Natural killer cell treated with Interleukin-12 subunit alpha and Interleukin-12 subunit beta and Interleukin-15 and Interleukin-18, amount 100 ng/mL, for 72 hours (primary cell): ENCODE measurements at places on chromosomes 7 and 10. TPM values are rescaled to one million over a fixed set of nuclear protein-coding genes. Genes with fewer than 3 reads are reported as not detected.

GRCh38 chr10:112584276-112584675 is 137.3 kb downstream of the VTI1A start:
- DNase-seq = no peak

DNA sequence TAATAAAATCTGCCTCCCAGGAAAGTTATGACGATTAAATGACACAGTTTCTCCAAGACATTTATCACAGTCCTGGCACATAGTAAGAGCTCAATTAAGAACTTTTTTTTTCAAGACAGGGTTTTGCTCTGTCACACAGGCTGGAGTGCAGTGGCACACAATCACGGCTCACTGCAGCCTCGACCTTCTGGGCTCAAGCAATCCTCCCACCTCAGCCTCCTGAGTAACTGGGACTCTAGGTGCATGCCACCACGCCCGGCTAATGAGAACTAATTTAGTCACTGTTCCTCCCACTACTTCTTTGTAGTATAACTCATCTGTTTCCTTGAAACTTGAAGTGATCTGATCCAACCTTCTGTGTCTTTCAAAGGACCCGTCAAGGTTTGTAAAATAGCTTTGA is 42.2 kb upstream of the MXI1 start:
- no peak for DNase-seq

GRCh38 chr7:126790763-126791162 is 462.0 kb downstream of the GRM8 start:
- DNase-seq = no peak

DNA sequence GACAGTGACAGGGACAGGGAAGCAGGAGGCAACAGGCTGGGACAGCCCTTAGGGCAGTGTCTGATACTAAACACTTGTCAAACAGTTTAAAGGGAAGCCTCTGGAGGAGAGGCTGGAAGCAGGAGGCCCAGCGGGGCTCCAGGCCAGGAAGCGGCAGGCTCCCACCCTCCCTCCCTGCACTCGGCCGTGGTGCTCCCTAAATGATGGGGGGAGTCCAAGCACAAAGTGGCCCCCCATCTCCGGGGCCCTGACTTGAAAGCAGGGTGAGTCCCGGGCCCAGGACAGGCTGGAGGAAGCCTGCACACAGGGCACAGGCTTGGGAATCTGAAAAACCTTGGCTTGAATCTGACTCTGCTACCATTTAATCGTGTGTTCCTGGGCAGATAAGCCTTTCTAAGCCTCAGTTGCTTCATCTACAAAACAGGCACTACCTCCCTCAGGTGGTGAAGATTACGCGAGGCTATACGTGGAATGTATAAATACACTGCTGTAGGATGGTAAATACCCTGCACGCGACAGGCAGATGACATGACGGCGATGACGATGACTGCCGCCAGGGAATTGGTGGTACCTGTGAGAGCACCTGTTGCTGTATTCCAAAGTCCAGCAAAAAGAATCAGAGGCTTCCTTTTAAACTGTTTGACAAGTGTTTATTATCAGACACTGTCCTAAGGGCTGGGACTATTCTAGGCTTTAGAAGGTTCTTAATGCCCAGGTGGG is 34.1 kb downstream of the GBX1 start:
- no peak for DNase-seq

GRCh38 chr7:149414171-149414570 is 46.7 kb downstream of the ZNF777 start:
- DNase-seq = no peak

DNA sequence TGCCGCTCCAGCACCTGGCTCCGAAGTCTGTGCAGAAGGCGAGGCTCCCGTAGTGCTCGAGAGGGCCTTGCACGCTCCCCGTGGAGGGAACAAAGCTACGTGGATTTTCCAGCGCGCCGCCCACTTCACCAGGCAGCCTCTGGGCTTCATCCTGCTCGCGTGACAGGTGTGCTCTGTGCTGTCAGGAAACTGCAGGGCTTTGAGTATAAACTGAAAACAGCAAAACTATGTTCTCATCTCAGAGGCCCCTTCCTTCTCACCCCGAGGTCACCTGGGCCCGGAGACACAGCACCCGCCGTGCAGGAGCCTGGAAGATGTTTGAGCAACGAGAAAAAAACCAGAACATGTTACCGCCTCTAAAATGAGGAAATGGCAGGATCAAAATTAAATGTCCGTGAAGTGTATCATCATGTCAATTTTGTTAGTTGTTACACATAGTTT is 17.6 kb upstream of the GPR146 start:
- no peak for DNase-seq

- DNase-seq = no peak
These were observed 70.4 kb downstream of the RALA start for GRCh38 chr7:39693812-39694211.

GRCh38 chr10:132588301-132589013 is 50.9 kb downstream of the INPP5A start:
- peak; percentile 90 for DNase-seq

DNA sequence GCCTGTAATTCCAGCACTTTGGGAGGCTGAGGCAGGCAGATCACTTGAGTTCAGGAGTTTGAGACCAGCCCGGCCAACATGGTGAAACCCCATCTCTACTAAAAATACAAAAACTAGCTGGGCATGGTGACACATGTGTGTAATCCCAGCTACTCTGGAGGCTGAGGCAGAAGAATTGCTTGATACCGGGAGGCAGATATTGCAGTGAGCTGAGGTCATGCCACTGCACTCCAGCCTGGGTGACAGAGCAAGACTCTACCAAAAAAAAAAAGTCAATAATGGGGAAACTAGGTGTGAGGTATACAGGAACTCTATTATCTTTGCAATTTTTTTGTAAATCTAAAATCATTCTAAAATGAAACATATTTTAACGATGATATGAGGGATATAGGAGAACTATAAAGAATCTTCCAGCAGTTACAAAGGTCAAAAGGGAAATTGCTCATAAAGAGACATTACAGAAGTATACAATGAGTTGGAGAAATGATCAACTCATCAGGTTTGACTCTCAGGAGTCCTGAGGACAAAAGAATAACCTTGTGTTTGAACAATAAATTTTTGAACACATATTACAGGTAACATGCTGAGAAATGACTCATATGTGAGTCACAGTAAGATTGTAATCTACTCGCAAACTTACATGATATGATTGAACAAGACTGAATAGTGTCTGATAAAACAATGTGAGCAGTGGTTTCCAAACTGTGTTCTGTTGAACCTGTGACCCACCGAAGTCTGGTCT is 272.6 kb downstream of the FGFR2 start:
- DNase-seq = no peak

- no peak for DNase-seq
These were observed 35.8 kb upstream of the NPSR1 start for GRCh38 chr7:34622182-34622581.

- DNase-seq = no peak
These were observed 23.2 kb upstream of the BTRC start for GRCh38 chr10:101330631-101331225.

- no peak for DNase-seq
These were observed 3.1 kb downstream of the VAX1 start for GRCh38 chr10:117135026-117135372.

- no peak for DNase-seq
These were observed 110.4 kb upstream of the ZNF438 start for GRCh38 chr10:31142026-31142425.

- no peak for DNase-seq
These were observed 1.5 kb downstream of the MET start for GRCh38 chr7:116673457-116673865.

- DNase-seq = no peak
These were observed 67.5 kb upstream of the ZMIZ1 start for GRCh38 chr10:79001082-79001885.

DNA sequence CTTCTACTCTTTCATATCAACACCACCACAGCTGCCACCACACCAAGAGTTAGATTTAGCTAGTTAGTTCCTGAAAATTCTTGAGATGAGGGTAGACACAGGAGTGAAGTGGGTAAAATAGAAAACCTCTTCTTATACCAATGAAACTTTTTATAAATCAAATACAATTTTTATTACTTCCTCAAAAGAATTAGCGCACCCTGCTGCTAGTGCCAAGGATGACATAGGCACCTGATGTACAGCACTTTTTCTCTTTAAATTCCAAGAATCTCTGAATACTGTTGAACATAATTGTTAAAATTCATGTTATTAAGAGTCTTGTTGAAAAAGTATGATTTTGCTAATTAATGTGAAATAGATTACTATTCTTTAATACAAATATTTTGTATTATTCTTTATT is 11.4 kb downstream of the ZWINT start:
- DNase-seq = no peak

- DNase-seq = no peak
These were observed 43.6 kb upstream of the BAMBI start for GRCh38 chr10:28633750-28634149.

GRCh38 chr10:120578890-120579289 is 121.9 kb downstream of the PLPP4 start:
- no peak for DNase-seq

GRCh38 chr10:182441-183201 is 47.4 kb downstream of the ZMYND11 start:
- DNase-seq = no peak

DNA sequence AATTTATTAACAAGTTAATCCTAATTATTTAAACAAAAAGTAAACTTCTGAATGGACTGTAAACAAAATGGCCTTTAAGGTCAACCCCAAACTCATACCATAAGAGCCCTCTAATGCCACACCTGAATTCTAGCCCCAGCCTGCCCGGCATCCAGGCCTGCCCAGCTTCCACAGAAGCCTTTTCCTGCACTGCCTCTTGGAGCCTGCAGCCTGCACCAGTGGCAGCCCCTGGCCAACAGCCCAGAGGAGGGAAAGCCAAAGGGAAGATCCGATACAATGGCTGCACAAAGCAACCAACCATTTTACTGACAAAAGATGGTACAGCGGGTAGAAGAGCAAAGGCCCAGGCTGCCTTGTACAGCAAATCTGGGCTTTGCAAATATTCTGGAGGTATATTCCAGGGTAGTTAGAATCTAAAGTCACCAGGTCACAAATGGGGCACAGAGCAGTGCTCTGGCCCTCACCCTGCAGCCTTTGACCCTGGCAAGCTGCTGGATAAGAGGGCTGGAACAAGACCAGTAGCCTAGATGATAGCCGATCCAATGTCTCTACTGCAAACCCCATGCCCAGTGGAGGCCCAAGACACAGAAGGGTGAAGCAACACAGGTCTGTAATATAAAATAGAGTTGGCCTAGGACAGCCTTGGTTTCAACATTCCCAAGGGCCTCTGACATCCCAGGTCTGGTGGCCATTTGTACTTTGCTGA is 12.5 kb upstream of the CH25H start:
- DNase-seq = no peak

DNA sequence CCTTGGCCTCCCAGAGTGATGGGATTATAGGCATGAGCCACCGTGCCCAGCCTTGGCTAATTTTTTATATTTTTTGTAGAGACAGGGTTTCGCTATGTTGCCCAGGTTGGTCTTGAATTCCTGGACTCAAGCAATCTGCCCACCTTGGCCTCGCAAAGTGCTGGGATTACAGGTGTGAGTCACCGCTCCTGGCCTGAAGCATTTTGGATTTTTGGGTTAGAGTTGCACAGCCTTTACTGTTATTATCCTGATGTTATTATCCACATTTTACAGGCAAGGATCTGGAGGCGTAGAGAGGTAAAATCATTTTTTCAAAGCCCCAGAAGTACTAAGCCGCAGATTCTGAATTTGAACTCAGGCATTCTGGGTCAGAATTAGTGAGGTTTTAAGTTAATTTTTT is 75.4 kb downstream of the TCF7L2 start:
- DNase-seq = no peak

DNA sequence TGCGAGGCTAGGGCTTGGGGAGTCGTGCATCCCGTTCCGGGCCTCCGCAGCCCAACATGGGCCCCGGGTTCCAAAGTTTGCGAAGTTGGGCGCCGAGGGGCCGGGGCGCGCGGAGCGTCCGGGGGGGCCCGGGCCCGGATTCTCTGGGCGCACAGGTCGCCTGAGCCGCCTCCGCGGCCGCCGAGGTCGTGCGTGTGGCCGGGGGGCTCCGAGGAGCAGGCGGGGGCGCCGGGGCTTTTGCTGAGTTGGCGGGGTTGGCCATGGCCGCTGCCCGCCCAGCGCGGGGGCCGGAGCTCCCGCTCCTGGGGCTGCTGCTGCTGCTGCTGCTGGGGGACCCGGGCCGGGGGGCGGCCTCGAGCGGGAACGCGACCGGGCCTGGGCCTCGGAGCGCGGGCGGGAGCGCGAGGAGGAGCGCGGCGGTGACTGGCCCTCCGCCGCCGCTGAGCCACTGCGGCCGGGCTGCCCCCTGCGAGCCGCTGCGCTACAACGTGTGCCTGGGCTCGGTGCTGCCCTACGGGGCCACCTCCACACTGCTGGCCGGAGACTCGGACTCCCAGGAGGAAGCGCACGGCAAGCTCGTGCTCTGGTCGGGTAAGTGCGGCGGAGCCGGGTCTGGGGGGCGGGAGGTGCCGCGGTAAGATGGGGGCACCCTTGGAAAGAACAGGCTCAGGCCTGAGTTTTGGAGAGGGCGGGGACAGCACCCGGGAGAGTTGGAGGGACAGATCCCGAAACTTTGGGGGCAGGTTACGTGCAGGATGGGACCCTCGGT is 643 bp downstream of the SMO start:
- DNase-seq = no peak

- no peak for DNase-seq
These were observed 168.3 kb downstream of the SLIT1 start for GRCh38 chr10:97017474-97017903.

GRCh38 chr10:93077860-93078337 is 4.2 kb downstream of the CYP26A1 start:
- no peak for DNase-seq

DNA sequence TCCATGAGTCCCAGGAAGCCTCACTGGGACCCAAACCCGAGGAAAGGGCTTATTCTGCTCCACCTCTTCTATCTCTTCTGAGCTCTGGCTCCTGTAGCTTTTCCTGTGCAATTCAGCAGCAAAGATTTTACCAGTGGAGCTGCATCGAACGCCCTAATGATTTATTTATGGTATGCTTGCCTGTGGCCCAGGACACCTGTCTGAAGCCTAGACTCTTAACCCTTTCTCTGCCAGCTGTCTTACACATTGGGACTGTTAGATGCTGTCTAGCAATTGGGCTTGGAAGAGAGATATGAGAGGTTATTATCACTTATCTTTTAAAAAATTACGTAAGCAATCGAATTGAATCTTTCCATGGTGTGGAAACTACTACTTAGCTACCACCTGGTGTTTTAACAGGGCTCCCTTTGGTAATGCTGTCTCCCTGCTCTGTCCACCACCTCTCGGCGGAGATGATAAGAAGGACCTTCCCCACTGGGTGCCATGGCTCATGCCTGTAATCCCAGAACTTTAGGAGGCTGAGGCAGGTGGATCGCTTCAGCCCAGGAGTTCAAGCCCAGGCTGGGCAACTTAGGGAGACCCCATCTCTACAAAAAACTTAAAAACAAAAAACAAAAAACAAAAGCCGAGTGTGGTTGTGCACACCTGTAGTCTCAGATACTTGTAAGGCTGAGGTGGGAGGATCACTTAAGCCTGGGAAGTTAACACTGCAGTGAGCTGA is 8.8 kb downstream of the ACSL5 start:
- no peak for DNase-seq

- DNase-seq = no peak
These were observed 172.7 kb downstream of the PLXNA4 start for GRCh38 chr7:132403465-132404110.

The ELFN1 gene
- total RNA-seq = not detected

The ADARB2 gene
- total RNA-seq = not detected

The SEC31B gene
- 62.2 TPM for total RNA-seq

The SLC16A12 gene
- total RNA-seq = not detected

The CCDC3 gene
- total RNA-seq = not detected

The UNCX gene
- not detected for total RNA-seq

The GLCCI1 gene
- total RNA-seq = 15.5 TPM

The ABCB8 gene
- 82.8 TPM for total RNA-seq

The AMPH gene
- total RNA-seq = not detected

The HGF gene
- total RNA-seq = 0.53 TPM

The GDF2 gene
- total RNA-seq = not detected

The CAV2 gene
- total RNA-seq = not detected

The FAM237B gene
- not detected for total RNA-seq
